PC-9 (cell line): ENCODE measurements at places on chromosomes 11 and 22. TPM values are rescaled to one million over a fixed set of nuclear protein-coding genes. Genes with fewer than 3 reads are reported as not detected.
A peak's percentile ranks its signal among the peaks of the same experiment; 100 is the strongest.

Gene C11orf91
- total RNA-seq: 0.90 TPM in 1 of 2 replicates, not detected in the other

Gene OR51B5
- 1.2 and 2.7 TPM in 2 replicates for total RNA-seq

Gene PRDM10
- 10.3 and 14.6 TPM in 2 replicates for total RNA-seq

Gene PHLDB1
- total RNA-seq: 122 and 125 TPM in 2 replicates

Gene CHRM4
- total RNA-seq: 0.31 TPM in 1 of 2 replicates, not detected in the other

Gene FAM227A
- total RNA-seq: 8.8 and 9.8 TPM in 2 replicates

DNA sequence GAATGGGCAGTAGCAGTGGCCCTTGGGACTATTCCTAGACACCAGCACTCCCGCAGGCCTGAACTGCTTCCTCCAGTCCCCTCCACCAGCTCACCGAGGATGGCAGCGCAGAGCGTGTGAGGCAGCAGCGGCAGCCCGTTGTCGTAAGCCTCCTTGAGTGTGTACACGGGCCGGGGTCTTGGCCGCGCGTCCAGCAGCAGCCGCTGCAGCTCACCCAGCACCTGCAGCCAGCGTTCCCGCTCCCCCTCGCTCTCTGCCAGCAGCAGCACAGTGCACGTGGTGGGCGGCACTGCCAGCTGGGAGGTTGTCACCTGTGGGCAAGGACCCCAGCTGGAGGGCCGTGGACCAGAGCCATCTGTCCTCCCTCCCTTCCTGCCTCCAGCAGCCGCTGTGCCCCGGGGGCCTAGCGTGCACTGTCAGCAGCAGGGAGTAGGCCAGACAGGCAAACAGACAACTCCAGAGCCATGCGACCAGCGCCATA, 13.0 kb downstream of the CDC42BPG start:
- no peaks in the 10 kb centered on the region for H3K27me3 ChIP-seq
- no peak for DNase-seq
- peaks cover 11% of the 10 kb centered on the region for H3K36me3 ChIP-seq

DNA sequence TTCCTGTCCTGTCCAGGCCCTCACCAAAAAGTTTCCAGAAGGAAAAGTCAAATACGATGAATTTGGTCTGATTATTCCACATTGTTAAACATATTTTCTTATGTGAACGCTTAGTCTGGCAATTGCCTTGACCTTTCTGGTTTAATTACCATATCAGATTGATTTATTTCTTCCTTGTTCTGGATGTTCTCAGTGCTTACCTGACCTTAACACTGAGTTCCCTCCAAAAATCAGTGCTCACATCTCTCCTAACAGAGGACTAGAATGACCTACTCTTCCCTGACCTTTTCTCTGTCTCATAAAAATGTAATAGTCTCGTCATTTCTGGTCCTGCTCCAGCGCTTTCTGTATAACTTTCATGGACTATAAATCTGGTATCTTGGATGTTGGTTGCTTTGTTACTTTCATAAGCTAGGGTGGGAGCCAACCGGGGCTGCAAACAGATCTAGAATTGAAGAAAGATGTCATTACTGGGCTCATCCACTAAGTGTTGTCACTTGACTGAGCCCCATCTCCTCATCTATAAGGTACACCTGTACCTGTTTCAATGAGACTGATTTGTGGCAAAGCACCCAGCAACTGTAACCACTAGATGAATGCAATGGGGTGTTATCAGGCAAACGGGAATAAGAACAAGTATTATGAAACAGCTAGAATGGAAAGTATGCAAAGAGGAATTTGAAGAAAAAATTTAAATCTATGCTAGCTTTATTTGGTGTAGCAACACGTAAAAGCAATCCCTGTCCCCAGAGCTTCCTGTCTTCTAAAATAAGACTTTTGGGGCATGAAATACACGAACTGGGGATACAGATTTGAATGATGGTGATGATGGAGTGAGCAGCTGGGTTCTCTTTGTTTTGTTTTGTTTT, 2.4 kb downstream of the FADS2 start:
- no peaks in the 10 kb centered on the region for H3K27me3 ChIP-seq
- no peak for DNase-seq
- H3K4me1 ChIP-seq: 0 out of 2 replicates have a peak, but pooled peaks cover 5% of the 10 kb centered on the region
- no peak overlapping the region for H3K4me3 ChIP-seq
- H3K36me3 ChIP-seq: no peaks in the 10 kb centered on the region
- no peak overlapping the region for H3K27ac ChIP-seq

GRCh38 chr11:70951139-70951804, 301.1 kb downstream of the SHANK2 start:
- H3K36me3 ChIP-seq: no peaks in the 10 kb centered on the region
- H3K27me3 ChIP-seq: no peaks in the 10 kb centered on the region
- H3K4me1 ChIP-seq: no peaks in the 10 kb centered on the region
- no peak overlapping the region for H3K27ac ChIP-seq
- no peak for DNase-seq

DNA sequence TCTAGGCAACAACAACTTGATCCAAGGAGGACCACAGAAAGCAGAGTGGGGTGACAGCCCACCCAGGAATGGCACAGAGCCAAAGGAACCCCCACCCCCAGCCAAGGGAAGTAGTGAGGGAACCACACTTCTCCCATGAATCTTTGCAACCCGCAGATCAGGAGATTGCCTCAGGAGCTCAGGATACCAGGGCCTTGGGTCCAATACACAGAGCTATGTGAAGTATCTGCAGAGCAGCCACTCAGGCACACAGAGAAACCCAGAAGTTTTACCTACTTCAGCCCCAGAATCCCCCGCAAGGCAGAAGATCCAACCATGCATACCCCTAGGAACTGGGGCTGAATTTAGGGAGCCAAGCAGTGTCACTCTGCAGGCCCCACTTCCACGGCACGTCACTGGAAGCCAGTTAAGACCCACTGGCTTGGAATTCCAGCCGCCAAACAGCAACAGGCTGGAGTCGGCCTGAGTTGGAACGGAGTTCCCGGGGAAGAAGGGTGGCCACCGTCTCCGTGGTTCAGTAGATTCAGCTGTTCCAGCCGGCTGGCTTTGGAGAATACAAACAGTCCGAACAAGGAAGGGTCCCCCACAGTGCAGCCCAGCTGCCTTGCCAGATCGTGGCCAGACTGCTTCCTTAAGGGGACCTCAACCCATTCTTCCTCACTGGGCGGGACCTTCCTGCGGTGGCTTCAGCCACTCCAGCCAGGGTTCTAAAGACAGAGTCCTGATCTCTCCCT, 174.1 kb downstream of the TTC28 start:
- H3K4me1 ChIP-seq: no peaks in the 10 kb centered on the region
- no peak overlapping the region for H3K4me3 ChIP-seq
- no peak overlapping the region for H3K27ac ChIP-seq
- H3K27me3 ChIP-seq: no peaks in the 10 kb centered on the region
- DNase-seq: no peak
- no peaks in the 10 kb centered on the region for H3K36me3 ChIP-seq

DNA sequence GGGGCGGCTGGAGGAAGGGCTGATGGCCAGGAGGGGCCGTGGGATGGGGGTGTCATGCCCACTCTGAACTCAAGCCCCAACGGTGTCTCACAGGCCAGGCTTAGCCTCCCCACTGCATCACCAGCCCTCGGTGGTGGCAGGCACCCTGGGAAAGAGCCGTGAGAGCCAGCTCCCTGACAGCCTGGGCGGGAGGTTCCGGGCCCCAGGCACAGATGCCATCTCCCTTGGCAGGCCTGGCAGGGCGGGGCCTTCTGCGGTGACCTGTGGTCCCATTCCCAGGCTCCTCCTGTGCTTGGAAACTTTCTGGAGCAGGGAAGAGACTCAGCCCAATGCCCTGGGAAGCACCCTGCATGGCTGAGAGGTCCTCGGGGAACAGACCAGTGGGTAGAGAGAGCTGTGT, 4.8 kb downstream of the PHLDA2 start:
- no peaks in the 10 kb centered on the region for H3K36me3 ChIP-seq
- H3K27ac ChIP-seq: peak overlapping the region; percentile 50; the same call in 1 of the 2 replicates
- H3K27me3 ChIP-seq: no peaks in the 10 kb centered on the region
- peak; percentile 80 for DNase-seq

- peaks cover 9% of the 10 kb centered on the region for H3K27me3 ChIP-seq
- no peak for DNase-seq
- no peaks in the 10 kb centered on the region for H3K36me3 ChIP-seq
These were observed at the start of gene OR4X2 for GRCh38 chr11:48244804-48245203. Gene OR4X2 (plus strand): TSS chr11:48245104. CDS start chr11:48245104, 0 bp downstream.

DNA sequence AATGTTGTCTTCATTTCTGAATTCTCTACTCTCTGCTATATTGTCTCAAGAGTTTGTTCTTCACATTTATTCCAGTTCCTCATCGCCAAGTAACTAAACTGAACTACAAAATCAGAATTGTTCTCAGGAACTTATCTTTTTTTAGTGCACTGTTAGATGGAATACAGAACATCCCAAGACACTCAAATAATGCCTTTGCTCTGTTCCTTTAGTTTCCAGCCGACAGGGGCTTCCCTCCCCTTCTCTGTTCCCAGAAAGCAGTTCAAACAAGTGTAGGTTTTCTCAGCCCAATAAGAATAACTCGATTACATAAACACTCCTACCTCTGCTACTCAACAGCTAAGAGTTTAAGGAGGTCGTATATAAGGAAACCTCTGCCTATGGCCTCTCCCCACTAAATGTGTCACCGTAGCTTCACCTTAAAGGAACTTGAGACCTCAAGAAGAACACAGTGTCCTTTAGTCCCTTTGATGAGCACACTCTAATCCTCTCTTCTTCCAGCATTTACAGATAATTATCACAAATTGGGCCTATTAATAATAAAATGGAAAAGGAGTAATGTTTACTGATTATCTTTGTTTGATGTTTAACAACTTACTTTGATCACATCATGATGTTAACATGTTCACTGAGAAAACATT, 6.9 kb downstream of the POU2AF3 start:
- H3K36me3 ChIP-seq: no peaks in the 10 kb centered on the region
- no peaks in the 10 kb centered on the region for H3K27me3 ChIP-seq
- H3K4me3 ChIP-seq: no peak overlapping the region
- H3K4me1 ChIP-seq: peaks cover 39% of the 10 kb centered on the region
- H3K27ac ChIP-seq: no peak overlapping the region
- DNase-seq: no peak

DNA sequence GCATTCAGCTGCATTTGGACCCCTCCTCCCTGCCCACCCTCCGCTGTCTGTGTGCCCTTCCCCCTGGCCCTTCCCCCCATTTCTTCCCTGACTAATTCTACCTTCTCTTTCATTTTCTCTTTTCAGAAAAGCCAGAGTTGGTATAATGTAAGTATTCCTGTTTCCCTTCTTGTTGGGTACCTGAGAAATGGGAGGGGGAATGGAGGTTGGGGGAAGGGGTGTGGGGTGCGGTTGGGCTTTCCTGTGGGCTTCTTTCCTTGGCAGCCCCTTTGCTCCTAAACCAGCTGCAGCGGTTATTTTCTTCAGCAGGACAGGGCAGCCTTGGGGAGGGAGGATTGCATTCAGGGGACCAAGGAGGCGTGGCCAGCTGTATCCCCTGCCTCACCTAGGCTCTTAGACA, 70.2 kb downstream of the SCN3B start:
- H3K27me3 ChIP-seq: no peaks in the 10 kb centered on the region
- H3K36me3 ChIP-seq: no peaks in the 10 kb centered on the region
- no peak overlapping the region for H3K4me3 ChIP-seq
- H3K27ac ChIP-seq: no peak overlapping the region
- DNase-seq: no peak

DNA sequence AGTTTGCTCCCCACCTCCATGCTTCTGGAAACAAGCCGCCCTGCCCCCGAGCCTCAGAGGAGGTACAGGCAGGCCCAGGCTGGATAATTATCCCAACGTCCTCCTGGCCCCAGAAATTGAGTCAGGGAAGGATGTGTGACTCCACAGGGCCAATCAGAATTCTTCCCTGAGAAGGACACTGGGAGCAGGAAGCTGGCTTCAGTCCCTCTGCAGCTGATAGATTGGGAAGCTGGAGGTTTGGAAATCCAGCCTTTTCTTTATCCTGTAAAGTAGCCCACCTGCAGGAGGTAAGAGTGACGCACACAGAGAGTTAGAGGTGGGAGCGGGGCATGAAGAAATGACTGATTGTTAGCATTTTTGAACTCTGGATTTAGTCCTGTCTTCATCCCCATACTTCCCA, 97.5 kb upstream of the CD82 start:
- DNase-seq: no peak
- H3K4me1 ChIP-seq: no peaks in the 10 kb centered on the region
- H3K4me3 ChIP-seq: no peak overlapping the region
- peaks cover 63% of the 10 kb centered on the region for H3K27me3 ChIP-seq

- peaks cover 5% of the 10 kb centered on the region; the same call in 1 of the 2 replicates for H3K36me3 ChIP-seq
- no peaks in the 10 kb centered on the region for H3K27me3 ChIP-seq
- H3K4me1 ChIP-seq: peaks cover 23% of the 10 kb centered on the region
- no peak overlapping the region for H3K27ac ChIP-seq
These were observed 35.5 kb downstream of the FZD4 start for GRCh38 chr11:86919557-86920210.

DNA sequence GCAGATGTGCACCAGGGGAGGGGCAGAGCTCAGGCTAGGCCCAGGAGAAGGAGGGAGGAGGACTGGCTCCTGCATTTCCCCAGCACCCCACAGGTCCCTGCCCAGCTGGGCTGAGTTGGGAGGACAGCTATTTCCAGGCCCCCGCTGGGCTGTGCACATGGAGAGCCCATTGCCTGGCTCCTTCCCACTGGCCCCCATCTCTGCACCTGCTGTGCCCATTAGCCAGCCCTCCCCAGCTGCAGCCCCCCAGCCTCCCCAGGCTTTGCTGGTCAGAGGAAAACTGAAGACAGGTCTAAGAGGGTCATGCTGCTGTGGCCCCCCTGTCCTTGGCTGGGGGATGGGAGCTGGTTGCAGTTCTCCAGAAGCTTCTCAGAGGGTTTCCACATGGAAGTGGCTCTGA, 81.8 kb upstream of the SHANK2 start:
- no peaks in the 10 kb centered on the region for H3K36me3 ChIP-seq
- DNase-seq: no peak
- H3K4me1 ChIP-seq: no peaks in the 10 kb centered on the region

DNA sequence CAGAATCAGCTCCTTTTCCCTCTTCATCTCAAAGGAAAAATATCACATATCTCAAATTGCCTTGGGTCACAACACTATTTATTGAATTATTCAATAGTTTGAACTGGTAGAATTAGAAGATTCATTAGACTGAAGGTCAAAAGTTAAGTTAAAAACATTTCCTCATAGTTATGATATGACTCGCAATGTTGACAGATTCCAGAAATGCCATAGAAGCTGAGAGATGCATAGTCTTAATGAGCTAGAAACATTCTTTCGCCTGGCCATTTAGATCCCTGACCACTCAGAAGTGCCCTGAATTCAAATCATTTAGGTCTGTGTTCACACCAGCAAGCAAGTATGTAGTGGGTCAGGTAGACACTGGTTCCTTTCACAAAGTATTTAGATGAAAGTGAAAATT, 44.4 kb downstream of the FAT3 start:
- no peaks in the 10 kb centered on the region for H3K27me3 ChIP-seq
- H3K36me3 ChIP-seq: no peaks in the 10 kb centered on the region
- peaks cover 32% of the 10 kb centered on the region for H3K4me1 ChIP-seq
- H3K4me3 ChIP-seq: no peak overlapping the region
- H3K27ac ChIP-seq: peak overlapping the region; percentile 98
